ENCODE measurements at places on chromosomes 1 and 21.

DNA sequence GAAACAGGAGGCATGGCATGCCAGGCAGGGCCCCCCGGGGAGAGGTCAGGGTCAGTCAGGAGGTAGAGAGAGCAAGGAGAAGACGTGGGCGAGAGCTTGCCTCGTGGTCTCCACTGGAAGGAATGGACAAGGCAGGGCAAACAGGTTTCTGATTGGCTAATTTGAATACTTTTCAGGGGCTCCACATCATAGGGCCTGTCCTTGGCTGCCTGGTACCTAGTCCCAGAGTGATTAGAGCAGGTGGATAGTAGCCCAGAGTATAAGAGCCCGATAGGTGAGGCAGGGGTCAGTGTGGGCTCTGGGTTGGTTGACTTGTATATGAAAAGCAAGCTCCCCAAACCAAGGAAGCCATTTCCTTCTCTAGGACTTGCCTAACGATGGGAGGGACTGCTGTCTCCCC, 178.6 kb downstream of the ZP4 start:
- DNase-seq = no peak
- no peaks in the 10 kb centered on the region for H3K4me1 ChIP-seq
- no peaks in the 10 kb centered on the region for H3K36me3 ChIP-seq
- no peak overlapping the region for H3K4me3 ChIP-seq
- H3K27ac ChIP-seq = no peak overlapping the region

DNA sequence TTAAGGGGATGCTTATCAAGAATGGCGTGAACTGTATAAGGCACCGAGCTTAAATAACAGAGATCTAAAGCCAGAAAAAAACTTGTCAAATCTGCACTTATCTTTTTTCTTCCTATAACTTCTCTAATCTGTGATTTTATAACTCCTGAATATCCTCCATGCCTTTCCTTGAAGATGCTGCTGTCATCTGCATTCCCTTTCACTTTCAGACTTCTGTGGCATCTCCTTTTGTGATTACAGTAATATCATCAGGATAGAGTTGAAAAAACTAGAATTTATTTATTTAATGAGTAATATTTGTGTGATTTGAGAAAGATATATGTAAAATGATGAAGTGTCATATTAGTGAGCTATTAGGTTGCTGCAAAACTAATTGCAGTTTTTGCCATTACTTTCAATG, 357.8 kb upstream of the PTBP2 start:
- no peaks in the 10 kb centered on the region for H3K36me3 ChIP-seq
- H3K4me3 ChIP-seq = no peak overlapping the region
- H3K4me1 ChIP-seq = no peaks in the 10 kb centered on the region

DNA sequence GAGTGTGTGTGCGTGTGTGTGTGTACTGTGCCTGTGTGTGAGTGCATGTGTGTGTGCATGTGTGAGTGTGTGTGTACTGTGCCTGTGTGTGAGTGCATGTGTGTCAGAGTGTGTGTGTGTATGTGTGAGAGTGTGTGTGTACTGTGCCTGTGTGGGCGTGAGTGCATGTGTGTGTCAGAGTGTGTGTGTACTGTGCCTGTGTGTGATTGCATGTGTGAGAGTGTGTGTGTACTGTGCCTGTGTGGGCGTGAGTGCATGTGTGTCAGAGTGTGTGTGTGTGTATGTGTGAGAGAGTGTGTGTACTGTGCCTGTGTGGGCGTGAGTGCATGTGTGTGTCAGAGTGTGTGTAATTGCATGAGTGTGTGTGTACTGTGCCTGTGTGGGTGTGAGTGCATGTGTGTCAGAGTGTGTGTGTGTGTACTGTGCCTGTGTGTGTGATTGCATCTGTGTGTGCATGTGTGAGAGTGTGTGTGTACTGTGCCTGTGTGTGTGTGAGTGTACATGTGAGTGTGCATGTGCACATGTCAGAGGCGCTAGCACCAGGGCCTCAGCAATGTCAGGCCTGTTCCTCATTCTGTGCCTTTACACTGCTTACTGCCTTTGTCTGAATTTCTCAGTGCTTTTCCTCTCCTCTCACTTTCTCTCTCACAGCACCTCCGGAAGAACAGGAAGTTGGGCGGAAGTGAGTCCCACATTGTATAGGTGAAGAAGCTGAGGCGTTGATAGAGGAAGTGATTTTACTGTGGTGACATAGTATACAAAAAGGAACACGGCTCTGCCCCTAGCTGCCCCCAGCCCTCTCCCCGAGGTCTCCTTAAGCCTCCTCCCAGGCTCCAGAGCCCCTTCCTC, 4.9 kb downstream of the SLC5A9 start:
- H3K4me3 ChIP-seq = no peak overlapping the region
- no peaks in the 10 kb centered on the region for H3K36me3 ChIP-seq
- no peaks in the 10 kb centered on the region for H3K27me3 ChIP-seq
- H3K27ac ChIP-seq = no peak overlapping the region

DNA sequence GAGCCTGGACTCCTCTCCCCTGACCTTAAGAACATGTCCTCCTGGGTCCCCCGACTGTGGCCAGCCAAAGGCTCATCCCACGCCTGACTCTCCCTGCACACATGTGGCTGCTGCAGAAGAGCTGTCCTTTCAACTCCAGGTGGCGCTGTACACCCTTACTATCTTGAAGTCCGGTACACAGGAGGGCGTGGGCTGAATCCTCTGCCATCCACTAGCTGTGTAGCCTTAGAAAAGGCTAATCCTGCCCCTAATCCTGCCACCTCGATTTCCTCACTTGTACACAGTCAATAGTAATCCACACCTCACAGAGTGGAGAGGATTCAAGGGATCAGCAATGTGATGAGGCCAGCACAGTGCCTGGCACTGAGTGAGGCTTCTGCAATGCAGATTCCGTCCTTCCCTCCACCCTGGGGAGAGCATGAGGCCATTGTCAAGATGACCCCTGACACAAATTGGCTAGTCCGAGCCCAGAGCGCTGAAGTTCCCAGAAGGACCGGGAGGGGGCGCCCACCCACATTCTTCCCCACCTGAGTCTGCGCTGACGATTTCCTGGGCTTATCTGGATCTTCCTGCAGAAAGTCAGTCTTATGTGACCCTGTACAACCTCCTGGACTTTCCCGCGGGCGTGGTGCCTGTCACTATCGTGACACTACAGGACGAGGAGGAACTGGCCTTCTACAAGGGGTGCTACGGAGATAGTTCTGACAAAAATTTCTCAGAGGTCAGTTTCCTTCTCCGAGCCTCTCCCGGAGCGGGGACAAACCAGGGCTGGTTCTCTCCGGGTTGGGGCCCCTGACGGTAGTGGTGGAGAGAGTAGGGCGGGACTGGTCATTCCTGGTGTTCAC, 47.1 kb upstream of the DMBX1 start:
- H3K4me3 ChIP-seq = peak overlapping the region; percentile 57
- H3K36me3 ChIP-seq = no peaks in the 10 kb centered on the region
- peaks cover 9% of the 10 kb centered on the region for H3K4me1 ChIP-seq
- H3K27me3 ChIP-seq = no peaks in the 10 kb centered on the region
- DNase-seq = peak; percentile 65

GRCh38 chr1:12040457-12041051, 21.3 kb downstream of the MIIP start:
- H3K4me3 ChIP-seq = no peak overlapping the region
- DNase-seq = no peak
- H3K27me3 ChIP-seq = no peaks in the 10 kb centered on the region
- H3K27ac ChIP-seq = no peak overlapping the region
- H3K36me3 ChIP-seq = no peaks in the 10 kb centered on the region

GRCh38 chr1:237428809-237429208, 386.8 kb downstream of the RYR2 start:
- no peak overlapping the region for H3K4me3 ChIP-seq
- DNase-seq = no peak
- no peaks in the 10 kb centered on the region for H3K4me1 ChIP-seq
- no peaks in the 10 kb centered on the region for H3K36me3 ChIP-seq
- no peaks in the 10 kb centered on the region for H3K27me3 ChIP-seq

- H3K27me3 ChIP-seq = no peaks in the 10 kb centered on the region
- H3K4me1 ChIP-seq = no peaks in the 10 kb centered on the region
- no peak for DNase-seq
- no peak overlapping the region for H3K27ac ChIP-seq
- H3K36me3 ChIP-seq = no peaks in the 10 kb centered on the region
- H3K4me3 ChIP-seq = no peak overlapping the region
These were observed 15.1 kb downstream of the PLPPR5 start for GRCh38 chr1:98989556-98989907.

- H3K27ac ChIP-seq = no peak overlapping the region
- no peaks in the 10 kb centered on the region for H3K36me3 ChIP-seq
- H3K27me3 ChIP-seq = peaks cover 5% of the 10 kb centered on the region
These were observed 12.6 kb upstream of the PLA2G2C start for GRCh38 chr1:20198918-20199317.

DNA sequence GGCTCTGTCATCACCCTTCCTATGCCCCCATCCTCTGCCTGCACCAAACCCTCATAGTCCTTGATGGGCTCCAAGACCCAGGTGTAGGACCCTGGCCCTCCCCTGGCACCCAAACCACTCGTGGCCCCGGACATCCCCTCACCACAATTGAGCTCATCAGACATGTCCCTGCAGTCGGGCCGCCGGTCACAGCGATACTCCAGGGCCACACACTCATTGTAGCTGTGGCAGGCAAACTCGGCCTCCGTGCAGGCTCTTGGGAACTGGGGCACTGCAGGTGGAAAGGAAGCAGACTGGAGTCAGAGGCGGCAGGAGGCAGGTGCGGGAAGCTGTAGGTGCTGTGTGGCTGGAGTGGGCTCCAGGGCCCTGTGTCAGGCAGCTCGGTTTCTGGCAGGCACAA, 49.3 kb downstream of the HSPG2 start:
- H3K4me3 ChIP-seq = no peak overlapping the region
- no peaks in the 10 kb centered on the region for H3K4me1 ChIP-seq
- H3K27ac ChIP-seq = no peak overlapping the region
- no peaks in the 10 kb centered on the region for H3K27me3 ChIP-seq

DNA sequence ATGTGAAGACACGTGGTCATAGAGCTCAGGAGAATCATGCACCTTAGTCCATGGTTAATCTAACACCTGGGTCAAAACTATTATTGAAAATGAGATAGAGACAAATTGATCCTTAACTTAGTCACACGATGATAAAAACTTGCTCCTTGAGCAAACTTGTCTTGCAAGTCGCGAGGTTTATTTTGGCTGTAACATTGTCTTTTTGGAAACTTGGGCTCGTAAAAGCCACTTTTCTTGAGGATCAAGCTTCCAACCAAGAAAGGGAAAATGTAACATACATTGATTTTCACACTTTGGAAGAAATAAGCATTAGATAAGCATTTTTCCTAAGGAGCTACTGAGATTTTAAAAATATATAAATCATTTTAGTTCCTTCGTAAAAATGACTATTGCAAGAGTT, 19.9 kb upstream of the CENPF start:
- DNase-seq = no peak
- no peak overlapping the region for H3K4me3 ChIP-seq
- no peaks in the 10 kb centered on the region for H3K36me3 ChIP-seq
- no peak overlapping the region for H3K27ac ChIP-seq
- H3K4me1 ChIP-seq = peaks cover 5% of the 10 kb centered on the region

DNA sequence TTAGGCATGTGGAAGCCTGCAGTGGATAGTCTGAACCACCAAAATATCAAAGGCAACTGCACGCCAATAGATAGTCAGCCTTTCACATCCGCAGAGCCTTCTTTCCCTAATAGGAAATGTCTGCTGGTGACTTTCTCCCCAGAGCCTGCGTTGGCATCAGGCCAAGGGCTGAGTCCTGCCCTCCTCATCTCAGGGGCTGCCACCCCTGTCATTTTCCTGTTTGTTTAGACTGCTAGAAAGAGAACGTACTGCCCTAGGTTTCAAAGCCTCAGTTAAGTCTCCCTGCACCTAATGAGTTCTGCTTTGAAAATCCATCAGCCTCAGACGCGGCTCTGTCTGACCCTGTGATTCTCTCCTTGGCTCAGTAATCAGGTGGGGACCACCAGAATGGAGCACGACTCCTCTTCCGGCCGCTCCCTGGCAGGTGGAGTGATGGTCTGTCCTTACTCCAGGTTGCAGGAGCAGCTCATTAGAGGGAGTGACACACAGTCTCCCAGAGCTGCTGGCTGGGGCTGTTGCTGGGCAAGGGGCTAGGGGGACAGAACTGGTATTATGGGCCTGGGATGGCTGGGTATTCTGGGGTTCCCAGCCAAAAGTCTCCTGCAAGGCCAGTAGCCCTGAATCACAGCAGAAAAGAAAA, 27.3 kb downstream of the STUM start:
- no peaks in the 10 kb centered on the region for H3K4me1 ChIP-seq
- no peaks in the 10 kb centered on the region for H3K27me3 ChIP-seq
- H3K27ac ChIP-seq = no peak overlapping the region
- no peaks in the 10 kb centered on the region for H3K36me3 ChIP-seq

DNA sequence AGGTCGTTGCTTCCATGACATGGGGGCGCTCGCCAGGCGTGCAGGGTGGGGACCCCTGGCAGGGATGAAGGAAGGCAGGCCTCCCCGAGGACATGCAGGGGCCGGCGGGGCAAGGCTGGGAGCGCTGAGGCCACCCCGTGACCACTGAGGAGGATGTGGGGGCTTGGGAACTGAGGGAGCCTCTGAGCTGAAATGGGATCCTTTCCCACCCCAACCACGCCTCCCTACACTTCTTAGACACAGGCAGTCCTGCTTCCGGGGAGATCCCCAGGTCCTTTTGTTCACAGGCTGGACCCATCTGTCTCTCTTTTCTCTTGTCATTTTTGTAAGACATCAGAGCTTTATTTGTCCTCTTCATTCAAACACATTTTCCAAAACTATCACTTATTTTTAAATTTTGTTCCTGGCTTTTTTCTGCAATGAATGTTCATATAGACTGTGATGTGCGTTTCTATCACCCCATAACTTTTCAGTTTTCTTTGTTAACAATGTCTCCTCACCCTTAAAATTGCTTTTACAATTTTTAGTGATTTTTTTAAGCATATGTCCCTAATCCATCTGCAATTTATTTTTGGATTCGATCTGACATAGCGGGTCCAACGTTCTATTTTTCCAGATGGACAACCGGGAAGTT, 156.7 kb upstream of the BACE2 start:
- H3K27ac ChIP-seq = no peak overlapping the region
- no peaks in the 10 kb centered on the region for H3K4me1 ChIP-seq
- no peaks in the 10 kb centered on the region for H3K36me3 ChIP-seq
- no peak overlapping the region for H3K4me3 ChIP-seq

Measured in DND-41 (cell line).